PC-9 (cell line): ENCODE measurements at places on chromosomes 7 and 10. TPM values are rescaled to one million over a fixed set of nuclear protein-coding genes. Genes with fewer than 3 reads are reported as not detected.
A peak's percentile ranks its signal among the peaks of the same experiment; 100 is the strongest.

GRCh38 chr7:73822319-73823173 is 8.2 kb upstream of the CLDN4 start:
- peak; percentile 99 for DNase-seq
- peak overlapping the region; percentile 99 for H3K27ac ChIP-seq
- H3K4me3 ChIP-seq = no peak overlapping the region
- no peaks in the 10 kb centered on the region for H3K27me3 ChIP-seq
- no peaks in the 10 kb centered on the region for H3K36me3 ChIP-seq

GRCh38 chr7:121449735-121450240 is 53.7 kb upstream of the FAM3C start:
- no peak overlapping the region for H3K27ac ChIP-seq
- DNase-seq = no peak
- H3K36me3 ChIP-seq = no peaks in the 10 kb centered on the region
- no peak overlapping the region for H3K4me3 ChIP-seq
- no peaks in the 10 kb centered on the region for H3K27me3 ChIP-seq

- H3K36me3 ChIP-seq = no peaks in the 10 kb centered on the region
- H3K4me1 ChIP-seq = no peaks in the 10 kb centered on the region
- no peak overlapping the region for H3K4me3 ChIP-seq
- no peak for DNase-seq
- H3K27ac ChIP-seq = no peak overlapping the region
Measured at GRCh38 chr7:90834771-90835170, 238.7 kb downstream of the CDK14 start.

The GPR158 gene
- total RNA-seq = 9.0 and 12.2 TPM in 2 replicates
